COLO829 (cell line): ENCODE measurements at places on chromosomes 5 and 9.

- DNase-seq, result no peak
Observed at GRCh38 chr9:134855900-134856377, 24.7 kb upstream of the FCN2 start.

DNA sequence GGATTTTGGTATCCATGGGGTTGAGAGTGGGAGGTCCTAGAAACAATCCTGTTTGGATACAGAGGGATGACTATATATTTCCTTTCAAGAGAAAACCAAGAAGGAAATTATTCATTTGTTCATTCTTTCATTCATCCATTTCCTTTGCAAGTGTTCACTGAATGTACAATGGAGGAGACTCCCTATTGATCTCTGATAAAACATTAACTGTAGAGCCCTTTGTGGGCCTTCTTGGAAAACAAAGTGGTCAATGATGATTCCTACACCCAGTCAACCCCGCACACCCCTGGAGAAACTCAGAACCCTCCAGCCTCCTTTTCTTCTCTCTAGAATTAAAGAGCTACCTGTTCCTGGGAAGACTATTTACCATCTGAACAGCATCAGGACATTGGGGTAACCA, 247.3 kb downstream of the AUH start:
- no peak for DNase-seq

DNA sequence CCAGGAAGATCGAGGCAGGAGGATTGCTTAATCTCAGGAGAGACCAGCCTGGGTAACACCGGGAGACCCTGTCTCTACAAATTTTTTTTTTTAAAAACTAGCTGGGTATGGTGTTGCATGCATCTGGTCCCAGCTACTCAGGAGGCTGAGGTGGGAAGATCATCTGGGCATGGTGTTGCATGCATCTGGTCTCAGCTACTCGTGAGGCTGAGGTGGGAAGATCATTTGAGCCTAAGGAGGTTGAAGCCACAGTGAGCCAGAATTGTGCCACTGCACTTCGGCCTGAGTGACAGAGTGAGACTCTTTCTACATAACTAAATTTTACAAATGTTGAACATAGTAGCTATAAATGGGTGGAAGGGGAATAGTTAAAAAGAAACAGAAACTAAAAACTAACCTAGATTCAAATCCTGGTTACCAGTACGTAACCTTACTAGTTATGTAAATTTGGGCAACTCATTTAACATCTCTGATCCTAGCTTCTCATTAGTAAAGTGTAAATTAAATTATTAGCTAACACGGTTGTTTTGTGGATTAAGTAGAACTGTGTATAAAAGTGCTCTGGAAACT, 41.7 kb downstream of the TMEM161B start:
- no peak for DNase-seq

GRCh38 chr5:145984072-145984471, 47.7 kb downstream of the SH3RF2 start:
- no peak for DNase-seq
